ENCODE measurements at places on chromosomes 1 and 21.

- DNase-seq = no peak
These were observed 28.3 kb upstream of the RAB3GAP2 start for GRCh38 chr1:220300442-220301121.

DNA sequence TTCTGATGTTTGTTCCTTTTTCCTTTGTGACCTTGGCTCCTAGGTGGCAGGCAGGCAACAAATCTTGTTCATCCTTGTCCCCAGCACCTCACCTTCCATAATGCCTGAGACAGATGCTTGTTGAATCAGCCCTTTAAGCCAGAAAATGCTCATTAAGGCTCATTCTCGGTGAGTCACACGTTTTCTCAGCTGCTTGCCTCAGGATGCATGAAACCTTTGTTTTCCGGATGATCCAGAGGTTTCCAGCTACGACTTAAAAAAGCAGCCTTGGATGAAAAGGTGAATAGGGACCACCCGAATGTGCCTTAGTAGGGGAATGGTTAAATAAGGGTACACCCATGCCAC, 4.6 kb upstream of the ATP13A2 start:
- no peak for DNase-seq

DNA sequence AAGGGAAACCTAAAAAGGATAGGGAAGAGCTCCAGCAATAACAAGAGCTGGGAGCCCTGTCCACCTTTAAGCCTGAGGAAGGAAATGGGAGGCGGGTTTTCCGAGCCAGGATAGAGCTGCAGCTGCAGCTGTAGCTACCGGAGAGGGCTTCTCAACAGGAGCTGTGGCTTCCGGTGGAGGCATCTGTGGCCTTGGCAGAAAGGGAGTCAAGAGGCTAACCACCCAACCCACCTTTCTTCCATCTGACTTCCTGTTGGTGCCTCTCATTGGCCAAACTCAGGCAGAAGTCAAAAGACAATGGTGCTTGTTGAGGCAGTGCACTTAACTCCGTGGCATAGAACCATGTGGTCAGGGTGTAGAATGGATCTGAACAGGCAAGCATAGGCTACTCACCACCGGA, 313.1 kb upstream of the DAB1 start:
- DNase-seq = no peak

DNA sequence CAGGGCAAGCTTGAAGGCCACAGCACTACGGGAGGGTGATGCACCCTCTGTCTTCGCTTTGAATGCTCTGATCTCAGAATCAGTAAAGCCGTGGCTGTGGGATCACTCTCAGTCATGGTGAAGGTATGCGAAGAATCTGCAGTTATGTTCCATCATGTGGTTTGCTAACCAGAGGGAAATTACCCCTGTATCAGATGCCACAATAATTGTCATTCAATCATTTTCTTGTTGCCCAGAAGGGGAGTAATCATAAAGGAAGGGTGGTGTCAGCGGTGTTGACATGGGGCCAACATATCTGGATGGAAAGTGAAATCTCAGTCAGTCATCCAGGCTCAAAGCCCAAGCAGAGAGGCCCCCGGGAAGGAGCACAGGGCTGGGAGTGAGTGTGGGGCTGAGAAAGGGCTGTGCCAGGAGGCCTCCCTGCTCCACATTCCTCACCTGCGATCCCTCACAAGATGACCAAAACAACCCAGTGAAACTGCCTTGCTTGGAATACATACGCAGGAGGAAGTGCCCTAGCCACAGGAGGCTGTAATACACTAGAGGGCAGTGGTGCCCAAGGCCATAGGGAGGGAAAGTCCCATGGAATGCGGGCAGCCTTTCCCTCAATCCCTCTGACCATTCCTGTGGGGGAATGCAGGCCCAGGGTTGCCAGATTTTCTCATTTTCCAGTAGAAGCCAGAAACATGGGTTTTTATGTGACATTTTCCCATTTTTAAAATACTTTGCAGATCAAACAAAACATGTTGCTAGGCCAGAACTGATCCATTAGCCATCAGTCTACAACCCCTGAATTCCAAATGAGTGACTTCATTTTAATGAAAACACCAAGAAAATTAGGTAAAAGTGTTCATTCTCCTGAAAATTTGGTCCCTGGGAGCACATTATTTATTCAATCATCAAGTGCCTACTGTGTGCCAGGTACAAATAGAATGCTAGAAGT, 95.7 kb upstream of the VANGL1 start:
- DNase-seq = no peak

DNA sequence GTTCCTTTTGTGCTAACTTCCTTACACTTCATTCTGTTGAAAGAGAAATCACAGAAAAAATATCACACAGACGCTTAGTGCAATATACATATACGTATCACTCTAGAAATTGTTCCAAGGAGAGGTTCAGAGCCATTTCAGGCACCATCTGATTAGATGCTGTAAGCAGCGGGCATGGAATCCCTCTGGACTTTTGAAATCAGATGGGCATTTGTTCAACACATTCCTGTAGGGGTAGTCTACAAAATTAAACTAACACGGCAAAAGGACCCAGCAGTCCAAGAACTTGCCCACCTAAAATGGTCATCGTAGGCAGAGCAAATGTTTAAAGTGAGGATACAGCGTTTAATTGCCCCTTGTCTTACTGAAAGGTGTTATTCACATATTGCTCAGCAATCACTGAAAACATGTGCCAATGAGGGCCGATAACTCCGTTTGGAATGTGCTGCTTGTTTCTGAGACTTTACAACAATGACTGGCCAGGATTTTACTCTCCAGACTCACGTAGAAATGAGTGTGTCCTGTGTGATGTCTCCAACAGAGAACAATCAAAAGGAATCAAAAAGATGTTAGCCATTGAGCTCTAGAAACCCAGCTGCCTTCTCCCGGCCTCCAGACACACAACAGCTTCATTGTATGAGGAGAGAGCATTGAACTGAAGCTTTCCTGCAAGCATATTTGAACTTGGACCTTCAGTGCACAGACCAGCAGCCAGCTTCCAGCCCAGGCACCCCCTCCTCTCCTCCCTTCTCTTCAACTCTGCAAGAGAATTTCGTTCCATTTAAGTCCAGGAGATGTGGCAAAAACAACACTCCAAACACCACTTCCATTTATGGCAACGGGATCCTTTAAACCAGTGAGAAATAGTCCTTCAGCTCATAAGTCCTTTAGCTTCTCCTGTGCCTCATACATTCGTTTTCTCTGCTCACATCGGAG, 32.1 kb upstream of the ADORA3 start:
- no peak for DNase-seq

DNA sequence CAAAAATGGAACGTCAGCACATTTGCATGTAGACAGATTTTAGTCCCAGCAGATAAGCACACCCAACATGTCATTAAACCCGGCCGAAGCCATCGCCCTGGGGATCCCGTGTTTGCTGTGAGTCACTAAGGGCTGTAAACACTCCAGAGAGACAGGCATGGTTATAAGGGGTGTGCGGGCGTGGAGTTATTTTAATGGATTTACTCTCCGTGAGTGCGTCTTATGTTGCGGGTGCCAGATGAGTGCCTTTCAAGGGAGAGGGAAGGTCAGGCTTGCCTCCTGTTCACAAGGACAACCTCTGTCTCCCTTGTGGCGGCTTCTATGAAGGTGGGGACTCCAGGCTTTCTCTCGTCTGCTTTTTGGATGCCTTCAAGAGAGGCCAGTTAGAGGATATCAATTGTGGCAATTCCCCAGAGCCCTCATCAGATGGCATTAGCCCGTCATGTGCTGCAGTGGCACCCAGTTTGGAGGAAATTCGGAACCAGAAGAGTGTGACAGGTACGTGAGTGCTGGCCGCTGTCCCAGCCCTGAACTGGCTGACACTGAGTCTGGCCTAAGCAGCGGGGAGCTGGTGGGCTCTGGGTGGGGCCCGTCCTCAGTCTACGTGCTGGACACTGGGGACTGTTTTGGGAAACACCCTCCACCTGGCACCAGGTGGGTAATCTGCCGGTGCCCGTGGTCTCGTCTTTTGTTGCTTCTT, 223.8 kb upstream of the TMEM51 start:
- no peak for DNase-seq
